ENCODE measurements at places on chromosomes 2 and 18.

GRCh38 chr2:908568-908967 is 42.1 kb upstream of the SNTG2 start:
- DNase-seq, result no peak

GRCh38 chr2:178250429-178250828 is 56.1 kb downstream of the OSBPL6 start:
- DNase-seq, result no peak

- DNase-seq, result no peak
Measured at GRCh38 chr2:99771681-99772333, 282.0 kb upstream of the REV1 start.

GRCh38 chr2:136117391-136117841 is 533 bp downstream of the CXCR4 start:
- DNase-seq, result peak; percentile 46

DNA sequence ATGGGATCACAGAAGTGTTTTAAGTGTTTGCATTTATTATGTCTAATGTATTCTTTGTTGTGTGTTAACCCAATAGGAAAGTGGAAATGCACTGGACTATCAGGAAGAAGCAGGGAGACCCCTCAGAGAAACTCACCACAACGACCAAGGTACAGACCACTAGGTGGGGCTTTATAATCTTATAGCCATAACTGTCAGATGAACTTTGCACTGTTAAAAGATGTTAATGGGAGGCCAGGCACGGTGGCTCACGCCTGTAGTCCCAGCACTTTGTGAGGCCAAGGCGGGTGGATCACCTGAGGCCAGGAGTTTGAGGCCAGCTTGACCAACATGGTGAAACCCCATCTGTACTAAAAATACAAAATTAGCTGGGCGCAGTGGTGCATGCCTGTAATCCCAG is 73.2 kb downstream of the SUMO1 start:
- DNase-seq, result no peak

GRCh38 chr2:233919938-233920337 is 2.8 kb downstream of the TRPM8 start:
- DNase-seq, result peak; percentile 21

Measured in kidney capillary endothelial cell (primary cell).